Stimulated activated CD8-positive, alpha-beta memory T cell treated with anti-CD3 and anti-CD28 coated beads, Interleukin-15, amount 100 ng/mL, for 24 hours (primary cell): ENCODE measurements at places on chromosomes 3 and 15.

- no peak for DNase-seq
These were observed 355.1 kb downstream of the CLSTN2 start for GRCh38 chr3:140290105-140290504.

GRCh38 chr3:17013050-17013449 is 128.3 kb downstream of the PLCL2 start:
- no peak for DNase-seq

DNA sequence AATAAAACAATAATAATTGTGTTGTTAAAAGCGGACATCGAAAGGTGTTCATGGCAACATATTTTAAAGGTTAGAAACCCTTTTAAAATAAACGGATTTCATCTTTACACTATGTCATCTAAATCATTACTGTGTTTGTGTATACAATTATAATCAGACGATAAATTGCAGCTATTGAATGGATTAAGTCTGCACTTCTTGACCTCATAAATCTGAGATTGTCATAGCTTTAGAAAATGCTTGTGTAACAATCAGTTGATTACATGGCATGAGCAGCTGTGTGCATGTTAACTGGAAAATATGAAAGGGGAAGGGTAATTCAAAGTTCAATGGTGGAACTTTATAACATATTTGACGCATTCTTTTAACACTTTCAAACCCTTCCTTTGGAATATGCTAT is 152.4 kb upstream of the MDFIC2 start:
- no peak for DNase-seq

GRCh38 chr15:51004103-51004551 is 90.6 kb downstream of the TNFAIP8L3 start:
- no peak for DNase-seq

- no peak for DNase-seq
These were observed 392.7 kb downstream of the PTPRG start for GRCh38 chr3:61954097-61954540.

DNA sequence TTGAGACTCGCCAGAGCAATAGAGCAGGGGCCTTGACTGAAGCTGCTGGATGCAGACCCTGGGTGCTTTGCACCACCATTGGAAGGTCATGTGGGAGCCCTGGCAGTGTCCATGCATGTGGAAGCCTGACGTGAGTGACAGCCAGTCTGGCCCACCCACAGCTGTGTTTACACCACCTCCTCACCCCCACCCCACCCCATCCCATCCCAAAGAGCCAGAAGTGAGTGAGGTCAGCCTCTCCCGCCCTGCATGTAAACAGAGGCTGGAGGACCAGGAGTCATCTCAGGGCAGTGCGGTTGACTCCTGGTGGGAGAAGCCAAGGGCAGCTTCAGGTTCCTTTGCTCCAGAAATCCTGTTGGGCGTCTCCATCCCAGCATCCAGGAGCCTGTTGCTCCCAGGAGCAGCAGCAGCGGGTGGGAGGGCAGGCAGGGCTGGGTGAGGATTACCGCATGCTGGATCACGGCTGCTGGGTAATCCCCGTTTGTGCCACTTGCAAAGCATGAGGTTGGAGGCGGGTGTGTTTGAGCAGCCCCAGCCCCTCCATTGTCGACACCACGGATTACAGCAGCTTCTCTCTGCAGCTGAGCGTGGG is 44.6 kb downstream of the CORO2B start:
- no peak for DNase-seq

GRCh38 chr15:68186671-68187397 is 18.3 kb downstream of the CALML4 start:
- DNase-seq: no peak

DNA sequence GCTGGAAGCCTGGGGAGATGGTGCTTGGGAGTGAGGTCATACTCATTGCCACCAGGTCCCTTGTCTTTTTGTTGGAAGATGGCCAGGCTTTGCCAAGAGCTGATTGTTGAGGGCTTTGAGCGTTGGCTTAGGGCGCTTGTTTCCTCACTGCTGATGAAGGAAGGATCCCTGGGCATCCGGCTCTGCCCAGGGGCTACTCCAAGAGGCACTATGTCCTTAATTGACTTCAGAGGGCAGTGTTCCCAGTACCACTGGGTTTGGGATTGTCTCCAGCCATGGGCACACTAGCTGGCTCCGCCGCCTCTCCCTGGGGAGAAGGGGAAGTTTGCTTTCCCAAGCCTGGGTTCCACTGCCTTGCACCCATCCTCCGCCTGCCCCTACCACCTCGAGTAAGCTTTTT is 57.2 kb upstream of the RGMA start:
- no peak for DNase-seq

- DNase-seq: no peak
These were observed 42.2 kb downstream of the PXYLP1 start for GRCh38 chr3:141273700-141274410.

DNA sequence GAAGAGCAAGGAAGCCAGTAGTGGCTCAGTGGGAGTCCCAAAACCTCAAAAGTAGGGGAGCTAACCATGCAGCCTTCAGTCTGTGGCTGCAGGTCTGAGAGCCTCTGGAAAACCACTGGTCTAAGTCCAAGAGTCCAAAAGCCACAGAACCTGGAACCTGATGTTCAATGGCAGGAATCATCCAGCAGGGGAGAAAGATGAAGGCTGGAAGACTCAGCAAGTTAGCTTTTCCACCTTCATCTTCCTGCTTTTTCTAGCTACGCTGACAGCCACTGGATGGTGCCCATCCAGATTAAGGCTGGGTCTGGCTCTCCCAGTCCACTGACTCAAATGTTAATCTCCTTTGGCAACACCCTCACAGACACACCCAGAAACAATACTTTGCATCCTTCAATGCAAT is 626.3 kb downstream of the NAALADL2 start:
- DNase-seq: no peak
